ENCODE measurements at places on chromosomes 6 and 20.

- no peak for DNase-seq
Measured at GRCh38 chr6:168537540-168537884, 96.5 kb downstream of the SMOC2 start.

DNA sequence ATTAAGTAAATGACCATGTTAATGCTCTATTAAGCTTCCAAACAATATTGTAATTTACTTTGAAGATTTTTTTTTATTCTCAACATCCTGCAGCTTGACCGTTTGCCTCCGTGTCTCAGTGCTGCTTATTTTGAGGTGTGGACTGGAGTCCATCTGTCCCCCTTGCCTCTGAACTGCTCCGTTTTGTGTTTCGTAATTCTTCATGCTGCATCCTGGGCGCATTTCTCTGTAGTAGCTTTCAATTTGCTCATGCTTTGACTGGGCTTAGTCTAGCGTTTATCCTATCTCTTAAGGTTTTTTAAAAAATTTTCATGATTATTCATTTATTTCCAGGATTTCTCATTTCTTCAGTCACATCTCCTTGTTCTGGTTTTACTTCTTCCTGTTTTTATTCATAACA is 37.8 kb downstream of the PTPN1 start:
- DNase-seq = no peak

- no peak for DNase-seq
Measured at GRCh38 chr6:157236040-157236725, 87.1 kb downstream of the TMEM242 start.

- DNase-seq = no peak
Measured at GRCh38 chr6:101544286-101544685, 150.8 kb downstream of the GRIK2 start.

DNA sequence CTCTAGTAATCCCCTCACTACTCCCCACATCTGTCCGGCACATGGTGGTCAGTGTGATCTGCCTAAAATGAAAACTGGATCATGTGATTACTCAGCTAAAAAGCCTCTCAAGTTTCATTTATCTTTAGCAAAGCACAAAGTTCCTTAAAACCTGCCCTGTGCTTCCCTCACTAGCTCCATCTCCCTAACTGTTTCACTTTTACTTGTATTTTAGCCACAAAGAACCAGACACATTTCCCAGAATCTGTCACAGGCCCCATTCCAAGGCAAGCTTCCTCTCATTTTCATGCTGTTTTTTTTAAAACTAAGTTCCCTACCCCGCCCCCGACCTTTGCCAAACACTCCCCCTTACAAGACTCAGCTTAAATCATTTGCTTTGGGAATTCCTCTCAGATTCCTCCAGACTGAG is 8.9 kb upstream of the IGF2R start:
- DNase-seq = no peak

DNA sequence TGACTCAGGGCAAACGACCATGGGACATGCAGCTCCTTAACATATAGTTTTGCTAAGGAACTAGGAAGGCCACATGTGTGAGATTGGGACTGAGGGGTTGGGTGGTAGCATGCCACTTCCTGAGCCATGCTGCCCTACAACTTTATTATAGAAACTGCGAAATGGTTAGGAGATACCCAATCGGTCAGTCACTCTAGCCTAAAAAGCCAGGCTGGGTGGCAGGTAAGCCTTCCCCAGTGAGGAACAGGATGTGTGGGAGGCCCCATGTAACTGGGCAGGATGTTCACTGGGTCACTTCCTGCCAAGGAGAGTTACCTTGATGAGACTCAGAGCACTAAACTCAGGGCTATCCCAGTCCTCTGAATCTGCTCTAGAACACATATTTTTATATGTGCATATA is 123.5 kb downstream of the MAP3K7 start:
- DNase-seq = no peak

GRCh38 chr6:34301408-34301807 is 52.6 kb upstream of the SMIM29 start:
- peak; percentile 44 for DNase-seq

- no peak for DNase-seq
Measured at GRCh38 chr6:12008366-12009179, 3.5 kb upstream of the HIVEP1 start.

GRCh38 chr6:119076576-119077390 is 1.7 kb downstream of the FAM184A start:
- DNase-seq = no peak

DNA sequence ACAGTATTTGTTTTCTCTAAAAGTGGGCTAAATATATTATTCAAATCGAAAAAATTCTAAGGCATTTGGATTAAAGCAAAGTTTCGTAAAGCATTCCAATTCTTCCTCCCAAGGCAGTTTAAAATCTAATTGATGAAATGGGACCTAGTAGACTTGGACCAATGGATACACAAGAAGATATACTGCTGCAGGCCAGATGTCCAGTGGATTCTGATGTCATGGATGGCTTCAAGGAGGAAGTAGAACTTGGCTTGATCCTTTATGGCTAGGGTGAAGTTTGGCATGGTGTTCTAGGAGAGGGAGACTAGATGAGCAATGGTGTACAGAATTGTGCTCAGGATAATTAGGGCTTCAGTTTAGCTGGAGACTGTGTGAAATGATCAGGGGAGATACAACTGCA is 559.5 kb upstream of the MMS22L start:
- DNase-seq = no peak

DNA sequence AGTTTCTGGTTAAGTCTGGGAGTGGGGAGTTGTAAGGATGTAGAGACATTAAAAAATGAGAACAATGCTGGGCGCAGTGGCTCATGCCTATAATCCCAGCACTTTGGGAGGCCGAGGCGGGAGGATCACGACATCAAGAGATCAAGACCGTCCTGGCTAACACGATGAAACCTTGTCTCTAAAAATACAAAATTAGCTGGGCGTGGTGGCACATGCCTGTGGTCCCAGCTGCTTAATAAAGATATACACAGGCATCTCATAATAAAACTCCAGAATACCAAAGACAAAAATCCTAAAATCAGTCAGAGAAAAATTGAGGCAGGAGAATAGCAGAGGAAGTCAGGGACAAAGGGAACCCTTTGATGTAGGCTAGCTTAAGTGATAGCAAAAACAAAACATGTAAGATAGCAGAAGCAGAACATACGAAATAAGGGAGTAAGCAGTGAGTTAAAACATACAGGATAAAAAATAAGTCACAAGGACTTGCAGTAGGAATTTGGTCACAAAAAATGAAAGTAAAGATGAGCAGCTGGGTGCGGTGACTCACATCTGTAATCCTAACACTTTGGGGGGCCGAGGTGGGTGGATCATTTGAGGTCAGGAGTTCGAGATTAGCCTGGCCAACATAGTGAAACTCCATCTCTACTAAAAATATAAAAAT is 23.6 kb downstream of the DDX43 start:
- DNase-seq = no peak

GRCh38 chr6:6760002-6760401 is 171.5 kb downstream of the LY86 start:
- no peak for DNase-seq

GRCh38 chr6:160124007-160124406 is 2.4 kb downstream of the SLC22A1 start:
- no peak for DNase-seq

GRCh38 chr20:1932971-1933370 is 37.8 kb downstream of the SIRPA start:
- no peak for DNase-seq
